ENCODE measurements at places on chromosomes 6 and 20.
A peak's percentile ranks its signal among the peaks of the same experiment; 100 is the strongest.

DNA sequence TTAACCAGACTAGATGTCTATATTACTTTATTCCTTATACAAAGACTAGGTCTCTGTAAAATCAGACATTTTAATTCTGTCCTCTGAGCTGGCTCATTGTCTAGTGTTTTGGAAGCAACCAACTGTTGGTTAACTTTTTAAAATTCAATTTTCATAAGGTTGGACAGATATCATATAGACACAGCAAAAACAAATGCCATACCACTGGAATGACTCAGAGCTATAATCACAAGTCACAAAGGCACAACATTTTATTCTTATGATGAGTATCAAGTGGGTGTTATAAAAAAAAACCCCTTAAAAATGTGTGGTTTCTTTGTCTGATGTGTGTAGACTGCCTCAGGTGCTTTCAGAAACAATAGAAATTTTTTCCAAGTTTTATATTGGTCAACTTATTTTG is 296.2 kb upstream of the MARCKS start:
- DNase-seq = no peak

DNA sequence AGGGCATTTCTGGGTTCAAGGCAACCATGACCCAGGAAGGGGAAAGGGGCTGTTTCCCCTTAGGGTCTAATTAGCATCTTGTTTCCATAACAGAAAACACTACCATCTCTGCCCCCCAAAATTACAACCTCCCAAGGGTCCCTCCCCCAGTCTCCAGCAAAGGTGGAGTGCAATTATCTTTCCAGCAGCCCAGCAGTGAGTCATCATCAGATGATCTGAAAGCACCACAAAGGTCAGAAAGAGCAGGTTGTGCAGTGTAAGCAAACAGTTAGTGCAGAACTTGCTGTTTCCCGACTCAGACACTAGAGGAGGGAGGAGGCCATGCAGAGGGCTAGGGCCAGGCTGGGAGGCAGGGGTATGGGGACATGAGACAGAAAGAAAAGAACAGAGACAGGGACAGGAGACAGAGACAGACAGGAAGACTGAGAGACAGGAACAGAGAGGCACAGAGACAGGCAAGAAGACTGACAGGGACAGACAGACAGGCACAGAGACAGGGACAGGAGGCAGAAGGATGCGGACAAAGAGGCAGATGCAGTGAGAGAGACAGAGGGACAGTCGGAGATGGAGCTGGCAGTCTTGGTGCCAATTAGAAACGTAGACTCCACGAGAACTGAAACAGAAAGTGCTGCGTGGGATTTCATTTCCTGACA is 62.5 kb downstream of the PYGB start:
- DNase-seq = peak; percentile 98

DNA sequence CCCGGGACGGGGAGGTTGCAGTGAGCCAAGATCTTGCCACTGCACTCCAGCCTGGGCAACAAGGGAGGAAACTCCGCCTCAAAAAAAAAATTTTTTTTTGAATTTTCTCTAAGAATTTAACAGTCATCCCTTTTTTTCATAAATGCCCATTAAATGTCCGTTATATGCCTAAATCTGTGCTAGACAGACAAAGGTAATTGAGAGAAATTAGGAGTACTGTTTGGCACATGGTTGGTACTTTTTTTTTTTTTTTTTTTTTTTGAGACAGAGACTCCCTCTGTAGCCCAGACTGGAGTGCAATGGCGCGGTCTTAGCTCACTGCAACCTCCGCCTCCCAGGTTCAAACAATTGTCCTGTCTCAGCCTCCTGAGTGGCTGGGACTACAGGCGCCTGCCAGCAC is 1.7 kb downstream of the PCMT1 start:
- DNase-seq = no peak

- DNase-seq = peak; percentile 36
Measured at GRCh38 chr6:65259059-65259458, 448.0 kb downstream of the EYS start.

DNA sequence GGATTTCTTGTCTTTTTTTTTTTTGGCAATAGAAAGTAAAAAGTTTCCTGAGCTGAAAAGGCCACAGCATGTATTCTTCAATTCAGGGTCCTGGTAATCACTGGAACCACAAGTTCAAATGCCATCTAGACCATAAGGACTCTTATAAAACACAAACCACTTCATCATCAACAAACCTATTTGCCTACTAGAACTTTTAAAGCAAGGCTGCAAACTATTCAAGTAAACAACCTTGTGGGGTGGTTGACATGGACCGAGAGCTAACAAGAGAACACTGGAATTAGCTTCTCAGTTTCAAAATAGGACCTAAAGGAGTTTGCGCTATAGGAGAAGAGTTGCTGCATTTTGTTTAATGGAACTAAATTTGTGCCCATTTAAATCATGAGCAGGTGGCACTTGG is 215.9 kb downstream of the ATXN1 start:
- no peak for DNase-seq

DNA sequence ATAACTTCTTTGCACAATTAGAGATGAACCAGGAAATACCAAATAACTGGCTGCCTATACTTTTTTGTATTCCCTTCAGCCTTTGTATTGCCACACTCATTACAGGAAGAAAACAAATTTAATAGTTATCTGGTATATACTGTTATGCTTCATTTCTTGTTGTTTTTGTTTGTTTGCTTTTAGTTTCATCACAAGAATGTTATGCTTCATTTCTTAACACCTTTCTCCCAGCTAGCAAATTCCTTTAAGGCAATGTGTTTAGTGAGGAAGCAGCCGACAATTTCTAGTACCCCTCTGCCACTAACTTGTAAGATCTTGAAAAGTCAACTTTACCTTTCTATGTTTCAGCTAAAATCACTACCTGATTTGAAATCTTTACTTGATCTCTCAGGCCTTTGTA is 1.4 kb downstream of the NCOA6 start:
- no peak for DNase-seq

DNA sequence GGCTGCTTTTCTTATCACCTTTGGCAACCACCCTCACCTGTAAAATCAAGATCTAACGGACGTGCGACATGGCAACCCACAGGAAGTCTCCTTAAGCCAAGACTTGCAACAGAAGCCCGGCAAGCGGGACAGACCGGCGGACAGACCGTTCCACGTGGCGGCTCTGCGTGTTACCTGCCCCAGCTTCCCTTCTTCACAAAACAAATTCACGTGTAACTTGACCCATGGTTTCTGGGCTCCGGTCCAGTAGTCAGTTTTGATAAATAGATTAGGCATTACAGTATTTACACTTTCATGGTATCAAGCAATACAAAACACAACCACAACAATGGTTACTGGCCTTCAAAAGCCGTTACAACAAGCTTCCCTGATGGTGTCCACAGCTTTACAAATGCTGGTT is 133.8 kb downstream of the PRND start:
- DNase-seq = no peak

DNA sequence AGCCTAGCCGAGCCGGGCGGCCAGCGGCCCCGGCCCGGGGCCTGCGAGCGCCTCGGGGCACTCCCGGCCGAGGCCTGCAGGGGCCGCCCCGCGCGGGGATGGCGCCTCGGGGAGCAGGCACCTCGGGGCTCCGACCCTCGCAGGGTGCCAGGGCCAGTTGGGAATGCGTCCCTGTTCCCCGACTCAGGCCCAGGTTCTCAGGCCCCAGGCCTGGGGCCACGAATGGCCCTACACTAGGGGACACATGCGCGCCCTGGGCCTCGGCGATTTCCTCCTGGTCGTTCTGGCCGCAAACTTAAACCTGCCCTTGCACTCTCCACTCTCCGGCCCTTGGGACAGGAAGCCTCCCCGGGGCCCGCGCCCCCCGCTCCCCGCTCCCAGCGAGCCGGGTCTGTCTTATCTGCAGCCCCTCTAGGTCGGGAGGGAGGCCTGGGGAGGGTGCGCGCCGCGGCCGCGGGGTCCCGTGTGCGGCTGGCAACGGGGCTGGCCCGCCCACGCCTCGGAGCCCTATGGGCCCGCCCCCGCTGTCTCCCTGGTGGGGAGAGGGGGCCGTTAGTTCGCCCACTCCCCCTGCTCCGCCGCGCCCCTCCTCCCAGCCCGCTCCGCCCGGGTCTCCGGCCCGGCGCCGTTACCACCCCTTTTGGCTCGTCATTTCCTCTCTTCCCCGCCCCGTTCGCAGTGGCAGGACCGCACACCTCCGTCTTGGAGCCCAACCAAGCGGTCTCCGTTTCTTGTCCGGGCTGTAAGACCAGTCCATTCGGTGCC is 611 bp downstream of the NFYA start:
- peak; percentile 58 for DNase-seq

GRCh38 chr6:3534599-3534998 is 77.7 kb upstream of the SLC22A23 start:
- no peak for DNase-seq

GRCh38 chr6:2823104-2823850 is 18.4 kb downstream of the SERPINB1 start:
- DNase-seq = no peak

GRCh38 chr6:135202836-135203235 is 21.7 kb downstream of the MYB start:
- no peak for DNase-seq

DNA sequence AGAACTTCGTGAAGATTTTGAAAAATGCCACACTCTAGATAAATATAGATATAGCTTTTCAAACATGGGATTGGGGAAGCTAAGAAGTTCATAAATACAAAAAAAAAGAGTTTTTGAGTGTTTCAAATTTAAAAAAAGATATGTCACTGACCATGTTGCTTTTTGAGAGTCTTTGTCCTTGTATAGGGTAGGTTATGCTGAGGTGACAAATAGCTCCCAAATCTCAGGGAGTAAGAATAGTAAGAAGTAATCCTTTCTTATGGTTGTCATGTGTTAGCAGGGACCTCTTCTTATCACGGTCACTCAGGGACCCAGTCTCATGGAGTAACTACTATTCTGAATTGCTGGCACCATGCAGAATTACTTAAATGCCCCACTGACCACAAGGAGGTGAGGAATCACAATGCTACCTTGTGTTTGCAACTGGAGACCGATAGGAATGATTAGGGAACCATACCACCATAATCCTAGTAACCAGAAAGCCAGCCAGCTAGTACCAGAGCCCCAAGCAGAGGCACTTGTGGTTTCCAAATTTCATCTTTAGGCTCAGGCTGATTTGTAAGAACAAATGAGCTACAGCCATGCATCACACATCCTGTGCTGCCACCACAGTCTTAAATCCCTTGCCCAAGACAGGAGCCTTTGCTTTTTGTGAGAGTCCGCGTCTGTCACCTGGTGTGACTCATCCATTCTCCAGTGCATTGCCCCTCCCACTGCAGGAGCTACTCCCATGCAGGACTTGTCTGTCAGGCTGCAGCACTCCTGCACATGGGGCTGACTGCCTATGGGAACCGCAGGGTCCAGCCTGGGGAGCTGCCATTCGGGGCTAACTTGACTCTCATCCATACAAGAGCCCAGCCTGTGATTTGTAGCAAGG is 42.4 kb upstream of the ADGRF4 start:
- DNase-seq = no peak

DNA sequence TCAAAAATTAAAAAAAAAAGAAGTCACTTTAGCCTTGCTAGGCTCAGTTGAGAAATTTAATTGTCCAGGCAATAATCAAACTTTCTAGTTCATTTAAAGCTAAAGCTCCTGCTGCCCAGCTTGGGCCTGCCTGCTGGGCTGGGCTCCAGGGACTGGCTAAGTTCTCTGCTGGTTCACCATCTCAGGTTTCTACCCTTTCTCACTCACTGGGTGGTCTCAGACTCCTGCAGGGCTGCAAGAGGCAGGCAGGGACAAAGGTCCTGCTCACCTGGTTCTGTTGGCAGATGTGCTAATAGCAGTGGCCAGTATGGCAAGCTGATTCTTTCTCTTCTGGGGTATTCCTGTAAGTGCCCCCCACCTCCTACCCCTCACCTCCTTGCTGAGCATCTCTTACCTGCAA is 21.2 kb upstream of the RTF2 start:
- DNase-seq = no peak

GRCh38 chr6:71033890-71034289 is 77.0 kb upstream of the B3GAT2 start:
- no peak for DNase-seq

GRCh38 chr6:96907498-96907897 is 9.8 kb upstream of the NDUFAF4 start:
- DNase-seq = no peak

GRCh38 chr20:35237486-35237885 is 11.0 kb downstream of the MMP24 start:
- DNase-seq = no peak

DNA sequence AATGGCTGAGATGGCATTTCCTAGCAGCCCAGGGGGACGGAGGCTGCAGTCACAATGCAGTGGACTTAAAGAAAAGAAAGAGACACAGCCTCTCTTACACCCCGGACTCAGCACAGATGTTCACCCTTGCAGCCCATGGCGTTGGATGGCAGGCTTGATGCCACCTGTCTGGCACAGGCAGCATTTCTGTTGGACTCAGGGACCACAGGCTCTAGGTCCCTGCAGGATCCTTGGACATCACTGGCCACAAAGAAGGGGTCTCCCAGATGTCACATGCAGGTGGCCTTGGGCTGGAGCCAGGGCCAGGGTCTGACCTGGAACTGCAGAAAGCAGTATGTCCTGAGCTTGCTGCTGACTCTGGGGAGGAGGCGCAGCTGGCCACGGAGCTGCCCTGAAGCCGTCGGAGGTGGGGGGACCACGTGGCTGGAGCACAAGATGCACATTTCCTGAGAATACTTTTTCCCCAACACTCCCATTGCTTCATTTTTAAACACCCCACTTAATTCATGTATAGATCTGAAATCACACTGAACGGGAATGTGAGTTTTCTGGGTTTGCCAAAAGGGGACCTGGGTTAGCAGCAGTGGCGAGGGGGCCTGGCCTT is 102.3 kb upstream of the SULF2 start:
- no peak for DNase-seq

DNA sequence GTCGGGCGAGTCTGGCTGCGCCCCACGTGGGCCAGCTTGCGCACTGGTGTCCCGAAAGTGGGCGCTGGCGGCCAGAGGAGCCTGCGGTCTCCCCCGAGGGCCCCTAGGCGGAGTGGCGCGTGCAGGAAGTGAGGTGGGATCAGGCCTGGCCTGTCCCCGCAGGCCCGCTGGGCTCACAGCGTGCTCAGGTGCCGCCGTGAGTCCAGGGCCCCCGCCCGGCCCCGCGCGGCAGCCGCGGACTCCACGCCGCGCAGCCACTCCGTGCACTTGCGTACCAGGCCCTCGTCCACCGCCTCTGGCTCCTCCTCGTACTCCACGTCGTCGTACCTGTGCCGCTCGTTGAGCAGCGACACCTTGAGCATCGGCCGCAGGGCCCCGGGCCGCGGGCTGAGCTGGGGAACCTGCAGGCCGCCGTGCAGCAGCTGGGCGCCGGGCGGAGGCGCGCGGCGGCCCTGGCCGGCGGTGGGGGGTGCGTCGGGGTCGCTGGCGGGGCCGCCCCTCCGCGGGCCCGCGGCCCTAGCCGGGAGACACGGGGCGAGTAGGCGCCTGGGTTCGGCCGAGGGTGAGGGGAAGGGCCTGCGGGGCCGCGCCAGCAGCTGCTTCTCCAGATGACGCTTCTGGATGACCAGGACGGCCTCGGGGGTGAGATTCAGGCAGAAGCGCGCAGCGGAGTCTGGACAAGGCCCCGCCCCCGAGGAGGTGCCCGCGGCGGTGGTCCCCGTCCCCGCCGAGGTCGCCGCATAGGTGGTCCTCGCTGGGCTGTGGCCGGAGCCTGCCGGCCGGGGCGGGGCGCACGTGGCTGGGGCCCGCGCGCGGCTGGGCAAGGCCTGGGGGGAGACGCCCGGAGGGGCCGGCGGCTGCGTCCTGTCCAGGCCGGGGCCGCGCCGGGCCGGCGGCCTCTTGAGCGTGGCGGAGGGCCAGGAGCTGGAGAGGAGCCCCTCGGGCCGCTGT is 835 bp downstream of the PRR18 start:
- peak; percentile 58 for DNase-seq

Measured in HuH-7 (cell line).